Brain pericyte (primary cell): ENCODE measurements at places on chromosomes 3 and 15.

DNA sequence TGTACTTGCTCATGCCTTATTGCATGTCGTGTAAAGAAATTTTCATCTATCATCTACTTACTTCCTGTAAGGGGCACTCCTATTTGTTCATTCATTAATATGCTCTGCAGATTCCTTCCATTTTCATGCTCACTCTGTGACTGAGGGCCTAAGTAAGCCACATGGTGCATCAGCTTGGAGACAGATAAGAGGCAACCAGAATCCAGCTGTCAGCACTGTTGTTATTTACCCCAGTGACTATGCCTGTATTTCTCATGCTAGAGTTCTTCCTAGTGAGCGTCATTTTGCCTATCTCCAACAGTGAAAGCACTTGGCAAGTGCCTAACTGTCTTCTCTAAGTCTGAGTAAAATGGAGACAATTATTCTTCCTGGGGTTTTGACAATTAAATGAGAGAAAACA is 124.8 kb upstream of the ABI3BP start:
- no peak for DNase-seq

GRCh38 chr3:100761951-100762350 is 52.7 kb downstream of the TFG start:
- no peak for DNase-seq

- no peak for DNase-seq
Observed at GRCh38 chr3:78725703-78726246, 1042.0 kb downstream of the ROBO1 start.

DNA sequence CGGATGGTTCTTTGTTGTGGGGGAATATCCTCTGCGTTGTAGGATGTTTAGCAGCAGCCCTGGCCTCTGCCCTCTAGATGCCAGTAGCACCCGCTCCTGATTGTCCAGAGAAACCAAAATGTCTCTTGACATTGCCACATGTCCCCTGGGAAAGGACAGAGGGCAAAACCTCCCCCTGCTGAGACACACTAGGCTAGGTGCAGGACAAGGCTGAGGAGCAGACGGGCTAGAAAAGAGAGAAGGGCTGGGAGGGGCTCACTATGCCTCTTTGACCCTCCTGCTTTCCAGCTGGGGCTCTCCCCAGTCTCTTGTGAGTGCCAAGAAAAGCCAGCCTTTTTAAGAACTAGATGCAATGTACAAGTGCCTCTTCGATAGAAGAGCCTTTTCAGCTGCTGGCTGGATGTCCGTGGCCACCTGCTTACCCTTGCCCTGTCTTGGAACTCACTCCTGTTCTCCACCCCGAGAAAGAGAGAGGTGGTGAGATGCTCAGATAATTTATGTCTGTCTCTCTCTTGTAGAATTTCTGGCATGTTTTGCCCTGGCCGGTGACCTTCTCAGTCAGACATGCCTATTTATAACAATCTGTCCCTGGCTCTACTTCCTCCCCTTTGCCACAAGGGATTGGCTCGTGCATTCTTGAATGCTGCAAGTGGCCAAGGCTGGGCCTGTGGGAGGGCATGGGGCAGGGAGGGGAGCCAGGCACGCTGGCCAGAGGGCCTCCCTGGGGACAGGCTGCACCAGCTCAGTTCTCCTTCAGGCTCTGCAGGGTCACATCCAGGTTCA is 142.6 kb downstream of the RPLP1 start:
- no peak for DNase-seq

DNA sequence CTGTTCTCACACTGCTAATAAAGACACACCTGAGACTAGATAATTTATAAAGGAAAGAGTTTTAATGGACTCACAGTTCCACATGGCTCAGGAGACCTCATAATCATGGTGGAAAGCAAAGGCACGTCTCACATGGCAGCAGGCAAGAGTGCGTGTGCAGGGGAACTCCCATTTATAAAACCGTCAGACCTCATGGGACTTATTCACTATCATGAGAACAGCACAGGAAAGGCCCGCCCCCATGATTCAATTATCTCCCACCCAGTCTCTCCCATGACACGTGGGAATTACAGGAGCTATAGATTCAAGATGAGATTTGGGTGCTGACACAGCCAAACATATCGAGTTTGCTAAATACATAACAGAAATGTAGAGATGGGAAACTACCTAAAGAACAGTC is 39.5 kb upstream of the DGKG start:
- no peak for DNase-seq

DNA sequence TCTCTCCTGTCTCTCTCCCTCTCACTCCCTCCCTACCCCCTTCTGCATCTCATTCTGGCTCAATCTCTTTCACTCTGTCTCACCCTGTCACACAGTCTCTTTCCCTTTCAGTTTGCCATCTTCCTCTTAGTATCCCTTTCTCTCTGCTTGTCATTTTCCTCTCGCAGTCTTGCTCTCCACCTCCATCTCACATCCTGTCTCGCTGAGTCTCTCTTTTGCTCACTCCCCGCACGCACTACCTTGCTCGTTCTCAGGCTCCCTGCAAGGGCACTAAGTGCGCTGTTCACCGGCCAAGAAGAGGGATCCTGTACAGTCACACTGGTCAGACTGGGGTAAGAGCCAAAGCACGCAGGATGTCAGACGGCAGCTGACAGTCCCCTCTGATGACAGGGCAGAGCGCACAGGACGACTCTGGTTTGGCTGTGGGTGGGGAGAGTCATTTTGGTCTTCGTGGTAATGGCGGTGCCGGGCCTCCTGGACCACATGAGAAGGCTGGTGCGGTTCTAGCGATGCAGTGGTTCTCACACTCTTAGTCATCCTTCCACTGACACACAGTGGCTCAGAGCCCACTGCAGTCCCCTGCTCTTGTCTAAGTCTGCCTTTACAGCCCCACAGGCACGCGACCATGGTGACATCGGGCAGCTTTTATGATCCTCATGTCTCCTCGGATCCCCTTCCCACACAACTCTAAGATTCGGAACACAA is 356.8 kb downstream of the FOXP1 start:
- DNase-seq = no peak
